ENCODE measurements at places on chromosomes 6 and 20.
A peak's percentile ranks its signal among the peaks of the same experiment; 100 is the strongest.

DNA sequence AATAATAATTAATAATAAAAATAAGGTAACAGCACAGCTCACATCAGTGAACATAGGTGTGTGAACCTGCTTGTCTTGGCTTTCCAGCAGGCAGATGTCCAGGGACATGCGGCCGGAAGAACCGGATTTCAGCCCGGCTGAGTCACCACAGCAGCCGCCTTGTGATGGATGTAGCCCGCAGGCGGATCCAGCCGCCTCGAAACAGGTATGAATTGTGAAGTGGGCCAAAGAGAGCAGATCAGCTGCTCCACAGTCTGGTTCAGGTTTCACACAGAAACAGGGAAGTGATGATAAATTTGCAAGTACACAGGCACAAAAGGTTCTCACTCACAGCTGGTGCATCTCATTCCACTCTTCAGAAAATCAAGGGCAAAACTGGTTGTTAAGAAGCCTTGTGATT lies 55.1 kb downstream of the ID4 start:
- no peak for DNase-seq

DNA sequence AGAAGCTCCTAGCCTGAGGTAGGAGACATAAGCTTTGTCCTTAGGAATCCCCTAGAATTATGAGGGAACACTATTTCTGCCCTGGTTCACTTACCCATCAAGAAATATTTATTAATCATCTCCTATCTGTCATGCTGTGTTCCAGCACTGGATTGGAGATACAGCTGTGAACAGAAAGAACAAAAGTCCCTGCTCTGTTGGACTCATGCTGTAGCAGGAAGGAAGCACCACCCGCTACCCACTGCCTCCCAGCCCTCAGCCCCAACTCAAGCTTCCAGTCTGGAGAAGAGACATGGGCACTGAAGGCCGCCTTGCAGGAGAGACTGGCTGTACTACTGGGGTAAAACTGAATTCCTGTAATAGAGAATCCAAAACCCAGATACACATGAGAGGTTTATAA lies 78.0 kb downstream of the MDGA1 start:
- DNase-seq: no peak

DNA sequence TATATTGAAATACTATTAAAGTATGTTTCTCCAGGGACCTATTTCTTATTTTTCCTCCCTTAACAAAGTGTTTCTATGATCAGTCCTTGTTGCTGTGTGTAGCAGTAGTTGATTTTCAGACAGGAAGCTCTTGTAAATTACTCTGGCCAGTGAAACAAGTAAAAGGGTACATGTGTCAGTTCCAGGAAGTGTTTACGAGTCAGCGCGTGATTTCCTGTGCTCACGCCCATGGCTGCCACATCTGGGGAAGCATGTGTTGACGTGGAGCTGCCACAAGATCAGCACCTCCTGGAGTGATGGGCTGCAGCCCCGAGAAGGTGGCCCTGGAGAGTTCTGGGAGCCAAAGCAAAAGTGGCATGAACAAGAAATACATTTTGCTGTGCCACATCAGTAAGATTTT lies 38.6 kb upstream of the GGTLC1 start:
- no peak for DNase-seq

DNA sequence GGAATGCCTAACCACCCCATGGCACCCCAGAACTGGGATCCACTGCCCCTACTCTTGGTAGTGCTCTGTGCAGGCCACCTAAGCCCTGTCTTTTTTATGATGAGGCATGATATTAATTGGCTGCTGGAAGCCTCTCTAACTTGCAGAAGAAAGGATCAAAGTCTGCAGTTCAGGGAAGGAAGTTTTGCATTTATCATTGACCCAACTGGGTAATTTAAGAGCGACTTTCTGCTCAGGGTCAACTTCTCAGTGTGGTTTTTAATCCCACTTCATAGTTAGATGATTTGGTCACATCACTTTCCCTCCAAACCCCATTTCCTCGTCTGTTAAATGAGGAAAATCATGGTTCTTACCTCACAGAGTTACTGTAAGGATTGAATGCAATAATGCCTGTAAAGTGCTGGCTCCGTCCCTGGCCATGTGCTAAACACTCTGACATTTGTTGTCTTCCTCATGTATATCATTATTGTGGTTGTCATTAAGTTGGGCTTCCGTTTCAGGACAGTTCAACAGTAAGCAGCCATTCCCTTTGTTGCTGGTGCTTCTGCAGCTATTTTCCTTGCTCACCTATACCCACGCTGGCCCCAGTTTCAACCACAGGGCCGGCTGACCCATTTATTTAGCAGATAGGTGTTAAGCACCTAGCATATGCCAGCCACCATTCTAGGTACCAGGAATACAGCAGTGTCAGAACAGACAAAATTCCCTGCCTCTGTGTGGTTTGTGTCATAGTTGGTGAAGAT lies 14.2 kb downstream of the E2F3 start:
- DNase-seq: no peak

DNA sequence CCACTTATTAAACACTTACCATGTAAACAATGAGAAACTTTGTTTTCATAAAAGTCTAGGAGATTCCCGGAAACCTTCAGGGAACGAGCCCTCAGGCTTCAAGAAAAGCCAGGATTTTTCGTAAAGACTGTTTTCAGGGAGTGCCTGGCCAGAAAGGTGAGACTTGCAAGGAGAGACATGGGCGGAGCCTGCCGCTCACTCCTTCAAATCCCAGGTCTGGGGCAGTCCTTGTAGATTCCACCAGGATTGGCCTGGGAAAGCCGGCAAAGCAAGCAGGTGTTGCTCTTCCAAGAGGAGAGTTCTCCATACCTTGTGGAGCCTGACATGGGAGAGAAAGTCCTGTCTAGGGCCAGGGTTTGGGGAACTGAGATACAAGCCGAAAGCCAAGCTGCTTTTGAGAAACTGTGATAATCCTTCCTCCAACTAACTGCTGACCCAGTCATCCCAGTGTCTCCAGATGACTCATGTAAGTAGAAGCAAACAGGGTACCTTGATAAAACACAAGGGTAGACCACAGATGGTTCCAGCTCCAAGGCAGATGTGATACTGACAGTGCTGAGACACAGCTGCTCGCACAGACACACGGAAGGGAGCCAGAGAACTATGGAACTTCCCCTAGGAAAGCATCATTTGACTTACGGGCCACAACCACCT lies 69.4 kb upstream of the NAA20 start:
- DNase-seq: no peak

- DNase-seq: no peak
Observed at GRCh38 chr20:51353491-51353890, 189.0 kb downstream of the NFATC2 start.

- no peak for DNase-seq
Observed at GRCh38 chr6:151209071-151209831, 30.5 kb upstream of the AKAP12 start.

DNA sequence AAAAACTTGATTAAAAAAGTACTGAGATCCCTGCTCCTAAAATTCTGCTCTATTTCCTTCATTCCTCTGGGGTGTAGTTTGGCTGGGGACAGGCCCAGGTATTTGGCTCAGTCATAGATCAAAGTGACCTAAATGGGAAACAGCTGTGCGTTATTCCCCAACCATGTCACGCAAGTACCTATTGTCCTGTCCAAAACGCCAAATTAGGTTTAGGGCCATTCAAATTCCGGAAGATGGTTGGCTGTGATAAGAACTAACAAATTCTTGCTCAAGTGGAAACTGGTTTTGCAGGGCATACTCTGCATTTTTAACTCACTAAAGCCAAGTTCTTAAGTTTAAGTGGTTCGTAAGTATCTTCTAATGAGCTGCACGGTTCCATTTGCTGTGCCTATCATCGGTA lies 147.6 kb upstream of the TMEM170B start:
- DNase-seq: no peak

- DNase-seq: no peak
Observed at GRCh38 chr20:41913146-41913545, 295.0 kb upstream of the CHD6 start.

- DNase-seq: no peak
Observed at GRCh38 chr6:112827793-112828192, 480.7 kb downstream of the RFPL4B start.

GRCh38 chr6:141202626-141203025 lies 930.1 kb upstream of the GJE1 start:
- DNase-seq: no peak

- no peak for DNase-seq
Observed at GRCh38 chr6:69771158-69771906, 25.5 kb downstream of the LMBRD1 start.

GRCh38 chr20:48723308-48724264 lies 104.2 kb downstream of the PREX1 start:
- DNase-seq: peak; percentile 96

- DNase-seq: no peak
Observed at GRCh38 chr6:98574984-98575383, 259.4 kb upstream of the POU3F2 start.

- no peak for DNase-seq
Observed at GRCh38 chr6:3222506-3223038, 4.9 kb downstream of the TUBB2B start.

- no peak for DNase-seq
Observed at GRCh38 chr6:122026582-122027369, 372.7 kb upstream of the HSF2 start.

DNA sequence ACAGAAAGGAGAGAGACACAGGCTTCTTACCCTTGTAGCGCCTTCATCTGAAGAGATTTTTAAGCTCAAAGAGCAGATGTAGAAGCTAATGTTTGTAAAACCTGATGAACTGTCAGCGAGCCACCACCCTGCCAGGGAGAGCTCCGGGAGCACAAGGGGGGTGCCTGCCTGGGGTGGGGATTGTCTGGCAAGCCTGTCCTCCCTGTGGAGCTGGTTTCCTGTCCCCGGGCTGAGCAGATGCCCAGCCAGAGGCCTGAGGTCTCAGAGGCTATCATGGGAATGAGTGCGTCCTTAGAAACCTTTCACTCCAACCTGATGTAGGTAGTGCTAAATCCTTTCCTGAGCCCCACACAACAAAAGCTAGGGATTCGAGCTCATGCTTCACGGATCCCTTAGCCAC lies 41.9 kb upstream of the NR2E1 start:
- no peak for DNase-seq
